ENCODE measurements at places on chromosomes 7 and 10.

- no peak for DNase-seq
Observed at GRCh38 chr10:114095559-114096337, 52.1 kb downstream of the ADRB1 start.

DNA sequence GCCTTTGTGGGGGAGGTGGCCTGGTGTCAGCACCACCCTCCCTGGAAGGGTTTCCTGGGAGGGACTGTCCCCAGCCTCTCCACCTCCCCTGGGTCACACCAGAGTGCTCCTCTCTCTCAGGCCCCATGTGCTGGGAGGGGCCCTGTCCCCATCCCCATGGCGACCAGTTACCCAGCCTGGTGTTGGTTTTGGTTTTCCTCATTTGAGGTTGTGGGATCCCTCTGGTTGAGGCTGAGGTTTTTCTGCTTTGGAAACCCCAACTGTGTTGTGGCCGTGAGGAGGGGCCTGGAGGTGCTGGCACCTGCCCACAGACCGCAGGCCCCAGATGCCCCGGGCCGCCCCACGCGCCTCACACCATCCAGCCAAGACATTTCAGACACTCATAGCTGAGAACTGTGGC, 106.3 kb downstream of the GRK5 start:
- DNase-seq, result no peak

DNA sequence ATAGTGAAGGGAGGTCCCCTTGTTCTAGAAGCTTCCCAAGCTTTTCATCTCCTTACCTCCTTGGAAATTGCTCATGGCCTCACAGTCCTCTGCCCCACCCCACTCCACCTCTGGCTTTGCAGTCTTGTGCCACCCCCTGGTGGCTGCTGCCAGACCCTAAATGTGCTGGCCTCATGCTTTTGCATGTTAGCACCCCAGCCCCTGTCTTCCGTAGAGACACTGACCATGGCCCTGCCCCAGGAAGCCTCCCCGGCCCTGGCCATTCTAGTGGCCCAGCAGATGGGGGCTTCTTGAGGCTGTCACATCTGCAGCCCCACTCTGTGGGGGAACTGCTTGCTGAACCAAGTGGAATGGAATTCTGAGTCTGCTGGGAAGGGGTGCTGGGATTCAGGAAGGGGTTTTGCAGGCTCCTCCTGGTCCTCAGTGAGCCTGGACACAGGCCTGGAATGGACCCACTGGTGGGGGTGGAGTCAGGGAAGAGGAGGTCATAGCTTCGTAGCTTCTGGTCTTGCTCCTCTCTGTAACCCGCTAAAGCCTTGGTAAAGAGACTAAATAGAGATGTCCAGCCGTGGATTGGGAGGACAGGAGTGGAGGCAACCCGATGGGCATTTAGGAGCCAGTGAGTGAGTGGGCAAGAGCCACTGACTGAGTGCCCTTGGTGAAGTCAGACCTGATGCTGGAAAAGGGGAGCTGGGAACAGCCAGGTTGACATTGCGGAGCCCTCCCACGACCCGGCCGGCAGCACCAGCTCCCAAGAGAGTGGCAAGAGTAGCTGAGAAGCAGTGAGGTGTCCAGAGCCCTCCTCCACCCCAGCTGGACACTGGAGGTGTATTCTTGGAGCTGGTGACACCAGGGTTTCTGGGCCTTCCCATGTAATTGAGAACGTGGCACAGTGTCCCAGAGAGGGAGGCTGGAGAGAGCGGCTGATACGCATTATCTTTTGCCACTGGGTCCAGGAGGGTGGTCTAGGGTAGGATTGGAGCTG, 20.9 kb downstream of the RAMP3 start:
- peak; percentile 45 for DNase-seq

DNA sequence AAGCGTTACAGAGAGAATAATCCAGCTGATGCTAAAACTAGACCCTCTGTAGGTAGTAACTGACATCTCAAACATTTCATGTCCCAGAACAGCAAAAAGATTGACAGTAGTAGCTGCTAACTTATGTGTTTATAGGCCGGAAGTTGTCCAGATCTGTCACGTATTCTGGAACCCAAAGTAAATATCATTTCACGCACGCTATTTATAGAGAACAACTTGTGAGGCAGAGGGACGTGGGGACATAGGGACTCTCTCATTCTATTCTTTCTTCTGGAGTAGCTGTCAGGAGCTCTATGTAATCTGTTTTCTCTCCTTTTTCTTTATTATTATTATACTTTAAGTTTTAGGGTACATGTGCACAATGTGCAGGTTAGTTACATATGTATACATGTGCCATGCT, 22.3 kb downstream of the AGK start:
- no peak for DNase-seq

DNA sequence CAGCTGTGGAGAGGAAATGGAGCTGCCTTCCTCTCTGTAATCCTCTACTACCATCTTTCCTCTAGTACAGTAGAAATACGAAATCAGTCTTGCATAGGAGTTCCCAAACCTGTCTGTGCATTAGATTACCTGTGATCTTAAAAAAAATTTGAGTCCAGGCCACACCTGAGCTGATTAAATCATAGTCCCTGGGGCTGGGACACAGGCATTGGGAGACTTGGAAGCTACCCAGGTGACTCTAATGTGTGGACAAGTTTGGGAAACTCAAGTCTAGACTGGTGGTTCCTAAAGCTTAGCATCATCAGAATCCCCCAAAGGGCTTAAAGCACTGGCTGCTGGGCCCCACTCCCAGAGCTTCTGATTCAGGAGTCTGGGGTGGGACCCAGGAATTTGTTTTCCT, 152.7 kb upstream of the GLI3 start:
- no peak for DNase-seq

DNA sequence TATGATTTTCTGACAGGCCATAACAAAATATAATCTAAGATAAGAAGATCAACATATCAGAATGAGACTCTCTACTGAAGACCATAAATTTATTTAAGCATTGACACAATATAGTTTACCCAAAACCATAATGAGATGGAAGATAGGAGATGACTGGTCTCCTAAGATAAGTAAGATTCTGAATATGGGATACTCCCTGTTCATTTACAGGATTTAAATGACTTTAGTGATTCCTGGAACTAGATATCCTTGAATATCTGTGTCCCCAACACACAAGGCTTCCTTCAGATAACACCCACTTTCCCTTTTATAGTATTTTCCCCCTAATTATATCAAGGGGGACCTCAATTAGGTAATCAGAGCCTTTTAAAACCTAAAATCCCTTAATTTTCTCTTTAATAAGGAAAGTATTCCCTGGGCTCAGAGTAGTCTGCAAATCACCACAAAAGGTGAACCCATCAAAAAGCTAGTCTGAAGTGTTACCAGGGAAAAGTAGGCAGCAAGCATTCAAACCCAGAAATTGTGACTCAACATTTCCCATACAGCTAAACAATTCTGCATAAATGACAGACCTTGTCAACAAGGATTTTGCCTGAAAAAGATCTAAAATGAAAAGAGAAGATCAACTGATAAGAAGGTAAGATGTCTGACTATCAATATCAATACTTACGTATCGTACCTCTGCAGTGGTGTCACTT, 99.9 kb downstream of the CNOT4 start:
- DNase-seq, result no peak

DNA sequence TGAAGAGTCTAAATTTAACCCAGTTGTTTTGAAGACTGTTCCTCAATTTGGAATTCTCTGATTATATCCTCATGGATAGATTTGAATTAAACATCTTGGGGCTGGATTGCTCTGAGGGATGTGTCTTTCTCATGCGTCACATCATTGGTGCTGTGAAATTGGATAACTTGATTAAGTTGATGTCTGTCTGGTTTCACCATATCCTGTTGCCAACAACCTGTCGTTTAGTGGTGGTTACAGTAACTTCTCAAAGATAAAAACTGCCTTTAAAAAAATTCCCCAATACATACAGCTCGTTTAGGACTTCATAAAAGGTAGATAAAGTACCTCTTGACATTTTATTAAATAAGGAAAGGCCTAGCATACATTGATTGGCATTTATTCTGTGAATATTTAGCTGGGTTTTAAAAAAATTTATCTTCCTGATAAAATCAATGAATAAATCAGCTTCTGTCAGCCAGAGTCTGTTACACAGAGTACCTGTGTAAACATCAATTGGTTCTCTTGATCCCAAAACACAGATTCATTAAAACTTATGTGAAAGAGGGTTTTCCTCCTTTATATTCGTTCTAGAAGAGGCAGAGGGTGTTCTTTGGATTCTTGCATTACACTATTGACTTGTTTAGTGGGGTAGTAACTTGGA, 10.5 kb downstream of the CRCP start:
- DNase-seq, result no peak

DNA sequence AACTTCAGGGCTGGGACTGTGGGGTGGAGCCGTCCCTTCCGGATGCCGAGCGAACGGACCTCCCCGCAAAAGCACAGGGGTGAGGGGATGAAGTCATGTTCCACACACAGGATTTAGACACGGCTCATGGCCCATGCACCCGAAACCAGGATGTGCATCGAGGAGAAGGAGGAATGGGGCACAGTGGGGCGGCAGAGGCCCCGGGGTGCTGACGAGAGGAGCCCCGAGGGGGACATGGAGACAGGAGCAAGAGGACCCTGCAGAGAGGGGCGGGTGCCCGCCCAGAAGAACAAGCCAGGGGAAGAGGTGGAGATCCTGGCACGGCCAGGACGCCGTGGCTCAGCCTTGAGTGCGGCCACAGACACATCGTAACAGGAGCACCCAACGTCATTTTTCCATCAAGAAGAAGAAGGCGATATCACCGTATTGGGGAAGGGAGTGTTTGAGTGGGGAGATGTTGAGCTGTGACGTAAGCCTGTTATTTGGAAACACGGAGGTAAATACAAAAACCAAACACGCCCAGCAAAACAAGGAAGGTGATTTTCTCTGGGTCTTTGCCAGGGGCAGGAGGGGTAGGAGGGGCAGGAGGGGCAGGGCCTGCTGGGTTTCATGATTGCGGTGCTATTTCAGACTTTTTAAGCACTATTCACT, 25.3 kb upstream of the FOXL3 start:
- no peak for DNase-seq
